ENCODE measurements at places on chromosomes 5 and 9. TPM values are rescaled to one million over a fixed set of nuclear protein-coding genes. Genes with fewer than 3 reads are reported as not detected.

The PDZD2 gene
- polyA plus RNA-seq = 17.3 TPM

DNA sequence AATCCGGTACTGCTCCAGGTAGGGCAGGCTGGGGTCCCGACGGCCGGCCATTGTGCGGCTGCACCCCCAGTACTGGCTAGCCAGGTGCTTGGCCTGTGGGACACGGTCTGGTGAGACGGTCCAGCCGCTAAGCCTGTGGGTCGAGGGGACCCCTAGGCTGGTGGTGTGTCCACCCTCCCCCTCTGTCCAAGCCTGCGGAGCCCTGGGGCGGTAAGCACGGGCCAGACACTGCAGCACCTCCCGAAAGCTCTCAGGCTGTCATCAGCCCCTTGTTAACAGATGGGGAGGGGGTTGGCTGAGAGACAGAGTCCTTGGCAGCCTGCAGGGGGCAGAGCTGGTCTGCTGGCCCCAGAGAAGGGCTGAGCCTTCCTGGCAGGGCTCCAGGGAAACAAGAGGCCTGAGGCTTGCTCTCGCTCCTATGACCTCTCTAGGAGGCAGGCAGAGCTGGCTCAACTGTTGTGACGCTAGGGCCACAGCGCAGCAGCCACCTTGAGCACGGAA, 11.8 kb upstream of the MRNIP start:
- DNase-seq = peak; percentile 26

- DNase-seq = no peak
Observed at GRCh38 chr9:16579872-16580432, 290.5 kb downstream of the BNC2 start.

The RANBP3L gene
- 6.1 TPM for polyA plus RNA-seq

GRCh38 chr5:121962347-121962670, 534 bp downstream of the SRFBP1 start:
- no peak for DNase-seq

DNA sequence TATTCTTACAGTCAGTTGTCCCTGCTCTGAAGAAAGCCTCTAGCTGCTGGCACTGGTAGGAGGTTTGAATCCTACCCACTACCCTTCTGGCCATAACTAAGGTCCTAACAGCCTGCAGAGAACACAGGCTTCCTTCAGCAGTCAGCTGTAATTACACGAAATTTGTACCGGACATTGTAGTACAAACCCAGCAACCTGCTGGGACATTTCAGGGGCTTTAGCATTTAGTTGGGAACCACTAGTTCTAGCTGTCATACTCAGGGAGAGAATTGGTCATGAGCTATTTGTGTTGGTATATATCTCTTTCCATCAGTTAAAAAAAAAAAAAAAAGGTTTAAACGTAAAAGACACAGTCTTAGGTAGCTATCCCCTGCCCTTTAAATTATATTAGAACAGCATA, 1070.2 kb upstream of the DMAC1 start:
- DNase-seq = no peak

GRCh38 chr9:93039976-93040375, 18.5 kb upstream of the SUSD3 start:
- no peak for DNase-seq

The MRPL22 gene
- polyA plus RNA-seq = 56.9 TPM

DNA sequence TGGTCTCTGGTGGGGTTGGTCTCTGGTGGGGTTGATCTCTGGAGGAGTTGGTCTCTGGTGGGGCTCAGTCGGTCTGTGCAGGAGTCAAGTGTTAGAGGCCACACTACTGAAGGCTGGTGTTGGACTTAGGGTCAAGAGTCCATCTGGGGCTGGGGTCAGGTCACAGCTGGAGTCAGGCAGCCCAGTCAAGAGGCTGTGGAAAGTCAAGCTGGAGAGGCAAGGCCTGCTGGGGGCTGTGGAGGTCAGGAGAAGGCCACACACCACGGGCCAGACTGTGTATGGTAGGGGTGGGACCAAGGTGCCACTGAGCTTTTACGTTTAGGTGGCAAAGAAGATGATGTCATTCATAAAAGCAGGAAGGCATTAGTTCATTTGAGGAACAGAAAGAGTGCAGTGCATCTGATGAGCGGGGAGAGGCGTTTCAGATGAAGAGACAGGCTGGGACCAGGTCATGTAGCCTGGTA, 16.7 kb upstream of the CD74 start:
- DNase-seq = no peak

- no peak for DNase-seq
Observed at GRCh38 chr9:20771729-20772128, 87.7 kb downstream of the FOCAD start.

- no peak for DNase-seq
Observed at GRCh38 chr5:13359344-13359743, 585.1 kb downstream of the DNAH5 start.

- no peak for DNase-seq
Observed at GRCh38 chr9:37004424-37004935, 29.6 kb downstream of the PAX5 start.

Measured in renal cortex interstitium (tissue), 15 donors.